Neural crest cell (in vitro differentiated cells): ENCODE measurements at places on chromosomes 13 and 19. TPM values are rescaled to one million over a fixed set of nuclear protein-coding genes. Genes with fewer than 3 reads are reported as not detected.

IZUMO4 gene
- 5.5 and 5.6 TPM in 2 replicates for total RNA-seq

TEX26 gene
- not detected in 2 replicates for total RNA-seq

INAFM1 gene
- total RNA-seq = 10.2 and 10.6 TPM in 2 replicates

GARIN5A gene
- total RNA-seq = 1.1 and 1.3 TPM in 2 replicates

SHISA7 gene
- 0.54 and 0.59 TPM in 2 replicates for total RNA-seq

ATP8B3 gene
- total RNA-seq = 1.1 and 1.5 TPM in 2 replicates

BEST2 gene
- total RNA-seq = not detected in 2 replicates

TRPC4 gene
- 2.5 TPM in 2 replicates for total RNA-seq

DDX49 gene
- 54.9 and 56.6 TPM in 2 replicates for total RNA-seq

MBD3L2 gene
- total RNA-seq = not detected in 2 replicates

CLDN10 gene
- 1.7 and 1.8 TPM in 2 replicates for total RNA-seq

ADAMTS10 gene
- 30.9 and 31.4 TPM in 2 replicates for total RNA-seq

APOE gene
- 12.2 and 13.1 TPM in 2 replicates for total RNA-seq

KCNC3 gene
- total RNA-seq = 4.0 and 4.2 TPM in 2 replicates

RELB gene
- 2.9 and 3.1 TPM in 2 replicates for total RNA-seq

ATXN8OS gene
- not detected in 2 replicates for total RNA-seq

CALR3 gene
- total RNA-seq = not detected in 2 replicates

SLC25A15 gene
- 23.5 and 25.6 TPM in 2 replicates for total RNA-seq

- no peak for DNase-seq
Observed at GRCh38 chr13:62837895-62838294, 1422.2 kb upstream of the PCDH20 start.

DNA sequence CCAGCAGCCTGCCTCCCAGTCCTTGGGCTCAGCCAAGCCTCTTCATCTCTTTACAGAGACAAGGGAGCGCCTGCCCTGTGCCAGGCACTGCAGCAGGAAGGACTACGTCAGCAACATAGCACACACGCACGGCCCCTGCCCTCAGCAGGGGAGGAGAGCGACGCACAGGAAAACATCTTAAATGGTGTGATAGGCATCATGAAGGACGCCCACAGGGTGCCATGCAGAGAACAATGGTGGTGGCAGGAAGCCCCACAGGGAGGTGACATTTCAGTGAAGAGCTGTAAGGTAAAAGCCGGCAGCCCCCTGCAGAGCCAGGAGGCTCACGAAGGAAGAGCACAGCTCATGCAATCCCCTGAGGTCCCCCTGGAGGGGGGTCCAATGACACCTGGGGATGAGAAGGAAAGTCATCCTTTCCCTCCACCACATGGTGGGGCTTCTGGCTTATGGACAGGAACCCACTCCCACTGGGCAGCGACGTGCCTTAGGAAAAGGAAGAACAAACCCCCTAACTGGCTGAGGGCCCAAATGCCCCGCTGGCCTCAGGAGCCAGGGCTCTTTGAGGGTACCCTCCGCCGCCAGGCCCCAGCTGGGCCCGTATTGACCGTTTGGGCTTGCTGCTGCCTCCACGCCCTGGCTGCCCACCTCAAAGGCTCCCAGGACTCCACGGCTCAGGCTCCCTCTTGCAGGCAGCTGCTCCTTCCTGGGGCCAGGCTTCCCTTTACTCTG, 37.3 kb upstream of the C13orf42 start:
- no peak for DNase-seq

GRCh38 chr19:47075941-47076340, 27.5 kb upstream of the TMEM160 start:
- no peak for DNase-seq

DNA sequence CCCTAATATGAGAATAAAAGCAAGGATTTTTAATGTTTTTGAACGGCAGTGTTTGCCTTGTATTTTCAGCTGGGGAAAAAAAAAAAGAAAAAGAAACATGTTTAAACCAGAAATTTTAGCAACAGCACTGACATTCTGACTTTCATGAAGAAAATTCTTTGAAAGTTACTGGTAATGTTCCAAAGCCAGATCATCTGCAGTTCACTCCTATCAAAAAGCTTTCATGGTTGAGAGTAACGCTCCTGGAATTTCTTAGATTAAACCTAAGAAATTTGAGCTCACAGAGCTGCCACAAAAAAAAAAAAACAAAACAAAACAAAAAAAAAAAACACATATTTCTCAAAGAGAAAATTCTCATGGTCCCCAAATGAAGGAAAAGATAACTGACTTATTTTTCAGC, 1106.7 kb downstream of the EFNB2 start:
- DNase-seq = no peak

GRCh38 chr13:45332831-45333219, 8.2 kb downstream of the TPT1 start:
- DNase-seq = no peak

GRCh38 chr19:49224879-49225278, 67.3 kb downstream of the TRPM4 start:
- DNase-seq = no peak

- no peak for DNase-seq
Observed at GRCh38 chr19:6458695-6459261, 814 bp downstream of the SLC25A23 start.

GRCh38 chr19:29489172-29489951, 36.4 kb upstream of the VSTM2B start:
- DNase-seq = no peak

DNA sequence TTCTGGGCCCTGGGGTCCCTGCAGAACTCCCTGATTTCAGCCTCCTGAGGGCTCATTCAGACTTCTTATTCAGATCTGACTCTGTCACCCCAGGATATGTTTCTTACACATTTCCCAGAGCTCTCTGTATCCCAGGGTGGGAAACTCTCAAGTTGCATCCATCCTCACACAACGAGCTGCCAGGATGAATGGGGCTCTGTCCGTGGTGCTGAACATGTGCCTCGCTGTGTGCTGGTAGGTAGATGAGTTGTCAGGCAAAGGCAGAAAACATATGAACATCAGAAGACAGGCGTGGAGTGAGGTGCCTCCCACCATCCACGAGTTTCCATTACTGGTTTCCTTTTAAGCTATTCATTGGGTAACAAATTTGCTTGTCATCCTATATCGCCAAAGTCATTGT, 11.4 kb upstream of the IGFL1 start:
- peak; percentile 63 for DNase-seq

GRCh38 chr19:5951338-5951861, 26.5 kb downstream of the RANBP3 start:
- DNase-seq = peak; percentile 9

- no peak for DNase-seq
Observed at GRCh38 chr19:39934584-39935363, at the start of gene FCGBP. TSS of gene FCGBP (minus strand) at chr19:39934634.

DNA sequence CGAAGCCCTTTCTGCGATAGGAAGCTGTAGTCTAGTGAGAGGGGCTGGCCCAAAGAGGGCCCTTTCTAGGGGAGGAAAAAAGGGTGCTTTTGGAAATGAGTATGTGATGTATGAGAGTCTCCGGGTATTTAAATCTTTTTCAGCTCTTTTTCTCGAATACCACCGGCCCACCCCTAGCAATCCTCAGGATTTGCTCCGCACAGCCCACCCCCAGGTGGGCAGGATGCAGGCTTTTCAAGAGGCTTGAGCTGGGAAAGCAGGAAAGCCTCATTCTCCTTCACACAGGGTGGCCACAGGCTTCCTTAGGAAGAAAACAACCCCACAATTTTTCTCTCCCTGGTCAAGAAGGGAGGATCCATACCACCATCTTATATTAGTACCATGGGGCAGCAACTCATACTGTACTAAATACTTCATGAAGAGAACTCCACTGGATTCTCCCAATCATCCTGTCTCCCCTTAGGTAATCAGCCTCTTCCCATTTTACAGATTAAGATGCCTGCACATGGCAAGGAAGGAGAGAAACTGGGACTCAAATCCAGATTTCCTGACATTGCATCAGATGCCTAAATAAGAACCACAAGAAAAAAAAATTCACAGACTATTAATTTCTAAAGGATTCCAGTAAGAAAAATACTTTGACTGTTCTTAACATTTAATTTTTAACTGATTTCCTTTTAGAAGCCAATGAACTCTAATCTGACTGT, 84.4 kb downstream of the STK24 start:
- DNase-seq = no peak

GRCh38 chr13:36915896-36916640, 4.0 kb downstream of the SMAD9 start:
- DNase-seq = no peak

DNA sequence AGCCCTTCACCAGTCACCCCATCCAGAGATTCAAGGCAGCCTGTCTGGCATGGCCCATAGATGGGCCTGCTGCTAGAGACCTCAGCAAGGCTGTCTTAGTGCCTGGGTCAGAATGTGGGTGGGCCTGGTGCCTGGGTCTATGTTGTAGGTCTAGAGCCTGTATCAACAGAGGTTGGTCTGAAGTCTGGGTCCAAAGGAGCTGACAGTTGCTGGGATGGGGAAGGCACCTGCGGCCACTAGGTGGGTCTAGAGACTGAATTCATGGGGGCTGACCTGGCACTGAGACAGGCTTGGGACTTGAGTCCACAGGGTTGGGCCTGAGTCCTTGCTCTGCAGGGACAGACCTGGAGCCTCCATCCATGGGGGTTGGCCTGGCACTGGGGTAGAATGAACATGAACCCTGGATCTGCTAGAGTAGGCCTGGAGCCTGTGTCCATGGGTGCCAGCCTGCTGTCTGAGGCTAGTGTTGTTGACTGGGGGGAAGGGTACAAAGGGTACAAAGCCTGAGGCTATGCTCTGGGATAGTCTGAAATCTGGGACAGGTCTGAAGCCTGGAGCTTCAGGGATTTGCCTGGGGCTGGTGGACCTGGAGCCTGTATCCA, 516.8 kb downstream of the OLFM4 start:
- no peak for DNase-seq

- no peak for DNase-seq
Observed at GRCh38 chr19:3289971-3290569, 65.6 kb downstream of the CELF5 start.

- DNase-seq = no peak
Observed at GRCh38 chr13:63336549-63336948, 1920.9 kb upstream of the PCDH20 start.

DNA sequence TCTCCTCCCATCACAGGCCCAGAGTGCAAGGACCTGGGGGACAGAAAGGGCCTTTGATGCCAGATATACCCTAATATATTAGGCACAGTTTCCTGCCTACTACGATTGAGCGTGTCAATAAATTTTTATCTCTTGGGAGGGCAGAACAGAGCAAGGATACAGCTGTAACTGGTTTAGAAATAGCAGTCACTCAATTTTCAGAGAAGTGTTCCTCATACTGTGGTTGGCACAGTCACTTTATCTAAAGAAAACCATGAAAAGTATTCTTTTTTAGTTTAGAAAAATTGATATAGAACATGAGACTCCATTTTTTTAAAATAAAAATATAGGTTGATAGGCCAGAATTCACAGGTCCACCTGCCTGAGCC, 460 bp upstream of the ZNF155 start:
- no peak for DNase-seq

DNA sequence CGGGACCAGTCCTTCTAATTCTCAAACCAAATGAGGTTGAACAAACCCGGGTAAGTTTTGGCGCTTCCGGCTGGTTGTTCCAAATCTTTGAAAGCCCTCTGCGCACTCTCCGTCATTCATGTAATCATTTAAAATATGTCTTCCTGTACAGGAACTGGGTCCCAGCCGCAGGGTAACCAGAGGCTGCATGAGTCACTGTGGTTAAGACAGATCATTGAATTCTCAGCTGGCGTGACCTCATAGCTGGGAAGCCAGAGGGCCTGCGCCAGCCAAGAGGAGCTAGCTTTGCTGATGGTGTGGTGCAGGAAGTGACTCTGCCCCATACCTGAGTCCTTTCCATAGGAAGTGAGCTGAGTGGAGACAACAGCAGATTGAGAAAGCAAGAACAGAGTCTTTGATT, 135.2 kb downstream of the TSHZ3 start:
- DNase-seq = no peak
